ENCODE measurements at places on chromosomes 5 and 9. TPM values are rescaled to one million over a fixed set of nuclear protein-coding genes. Genes with fewer than 3 reads are reported as not detected.

DNA sequence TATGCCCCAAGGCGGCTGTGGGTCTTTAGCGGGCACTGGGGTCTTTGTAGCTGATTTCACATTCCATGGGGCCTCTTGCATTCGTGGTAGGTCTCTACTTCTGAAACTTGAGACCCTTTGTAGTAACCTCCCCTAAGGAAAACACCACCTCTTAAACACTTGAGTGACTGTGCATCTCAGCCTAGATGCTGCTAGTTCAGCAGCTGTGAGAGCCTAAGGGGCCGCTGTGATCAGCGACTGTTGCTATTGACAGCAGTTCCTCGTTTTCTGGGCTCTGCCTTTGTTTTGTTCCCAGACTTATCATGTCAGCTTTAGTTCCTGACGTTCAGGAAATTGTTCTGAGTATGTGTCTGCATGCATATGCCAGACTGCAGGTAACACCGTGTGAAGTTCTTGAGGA is 171.2 kb downstream of the HSPA4 start:
- H3K27ac ChIP-seq: no peak overlapping the region
- DNase-seq: no peak
- H3K4me1 ChIP-seq: peaks cover 24% of the 10 kb centered on the region
- no peaks in the 10 kb centered on the region for H3K36me3 ChIP-seq
- no peak overlapping the region for H3K4me3 ChIP-seq

DNA sequence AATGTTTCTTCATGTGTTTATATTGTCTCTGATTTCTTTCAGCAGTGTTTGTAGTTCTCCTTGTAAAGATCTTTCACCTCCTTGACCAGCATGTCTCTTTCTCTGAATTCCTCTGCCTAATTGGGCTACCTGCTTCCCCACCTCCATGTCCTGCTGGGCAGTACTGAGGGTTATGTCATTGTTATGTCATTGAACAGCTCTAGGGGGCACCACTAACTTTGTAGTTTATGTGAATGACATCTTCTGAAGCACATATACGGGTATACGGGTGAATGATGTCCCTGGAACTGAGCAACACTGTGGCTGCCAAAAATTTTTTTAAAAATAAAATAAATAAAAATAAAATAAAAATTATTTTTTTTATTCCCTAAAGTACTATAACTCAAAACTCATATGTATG is 16.9 kb upstream of the SNCAIP start:
- no peaks in the 10 kb centered on the region for H3K27me3 ChIP-seq
- H3K27ac ChIP-seq: no peak overlapping the region
- H3K4me1 ChIP-seq: no peaks in the 10 kb centered on the region
- H3K4me3 ChIP-seq: no peak overlapping the region
- DNase-seq: peak; percentile 11

- H3K27me3 ChIP-seq: no peaks in the 10 kb centered on the region
- no peak for DNase-seq
- no peaks in the 10 kb centered on the region for H3K4me1 ChIP-seq
- H3K27ac ChIP-seq: no peak overlapping the region
- H3K36me3 ChIP-seq: peaks cover 21% of the 10 kb centered on the region
Observed at GRCh38 chr5:1501372-1502045, 22.3 kb downstream of the LPCAT1 start.

DNA sequence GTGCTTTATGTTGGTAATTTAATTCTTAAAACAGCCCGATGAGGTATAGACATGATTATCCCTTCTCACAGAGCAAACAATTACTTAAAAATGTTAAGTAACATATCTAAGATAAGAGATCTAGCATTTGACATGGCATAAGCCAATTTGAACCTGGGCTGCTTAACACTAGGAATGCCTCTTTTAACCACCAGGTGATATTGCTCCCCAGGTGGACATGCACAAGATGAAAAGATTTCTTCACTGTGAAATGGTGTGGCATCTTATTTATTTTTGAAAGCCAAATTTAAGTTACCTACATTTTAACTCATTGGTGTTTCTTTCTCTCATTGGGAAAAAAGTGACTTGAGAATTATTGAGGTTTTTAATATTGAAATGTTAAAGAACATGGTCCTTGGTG is 15.8 kb upstream of the LRRC70 start:
- H3K4me3 ChIP-seq: no peak overlapping the region
- no peaks in the 10 kb centered on the region for H3K4me1 ChIP-seq
- no peaks in the 10 kb centered on the region for H3K27me3 ChIP-seq

DNA sequence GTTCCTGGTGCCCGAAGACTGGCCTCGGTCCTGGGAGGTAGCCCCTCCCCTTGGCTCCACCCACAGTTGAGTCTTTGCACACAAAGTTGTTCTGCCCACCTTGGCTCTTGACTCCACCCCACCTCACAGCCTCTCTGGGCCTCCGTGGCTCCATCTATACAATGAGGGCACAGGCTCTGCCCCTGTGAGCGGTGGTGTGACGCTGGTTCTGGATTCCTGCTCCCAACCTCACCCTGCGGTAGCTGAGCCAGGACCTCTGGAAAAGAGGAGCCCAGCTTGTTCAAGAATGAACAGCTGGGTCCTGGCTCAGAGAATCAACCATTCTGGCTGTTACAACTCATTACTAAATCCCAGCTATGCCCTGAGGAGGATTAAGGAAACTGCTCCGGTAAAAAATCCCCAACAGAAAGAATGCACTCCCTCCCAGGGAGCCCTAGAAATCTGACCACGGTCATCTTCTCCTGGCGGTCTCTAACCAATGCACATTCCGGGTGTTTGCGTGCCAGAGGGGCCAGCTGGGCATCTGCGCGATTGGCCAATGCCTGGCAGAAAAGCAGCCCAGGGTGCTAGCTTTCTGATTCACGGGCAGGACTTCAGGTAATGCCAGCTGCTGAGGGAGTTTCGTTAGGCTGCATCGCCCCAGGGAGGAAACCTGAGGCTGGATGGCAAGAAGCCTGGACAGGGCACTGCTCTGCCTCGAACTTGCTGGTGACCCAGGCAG is 9.9 kb upstream of the GRHPR start:
- DNase-seq: no peak
- H3K27me3 ChIP-seq: no peaks in the 10 kb centered on the region
- H3K27ac ChIP-seq: no peak overlapping the region
- H3K4me3 ChIP-seq: no peak overlapping the region

DNA sequence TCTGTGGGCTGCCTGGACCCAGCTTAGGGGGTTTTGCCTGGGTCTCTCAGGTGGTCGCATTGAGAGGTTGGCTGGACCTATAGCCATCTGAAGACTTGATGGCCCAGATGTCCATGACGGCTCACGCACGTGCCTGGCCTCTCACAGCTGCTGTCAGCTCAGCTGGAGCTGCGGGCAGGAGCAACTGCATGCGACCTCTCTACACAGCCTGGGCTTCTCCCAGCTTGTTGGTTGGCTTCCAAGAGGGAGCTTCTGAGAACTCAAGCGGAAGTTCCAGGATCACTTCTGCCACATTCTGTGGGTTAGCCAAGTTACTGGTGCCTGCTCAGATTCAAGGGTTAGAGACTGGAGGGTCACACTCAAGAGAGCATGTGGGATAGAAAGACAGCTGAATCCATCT is 99.2 kb downstream of the DAPK1 start:
- no peak for DNase-seq
- 0 out of 3 replicates have a peak, but pooled peaks cover 3% of the 10 kb centered on the region for H3K36me3 ChIP-seq
- H3K4me3 ChIP-seq: no peak overlapping the region
- H3K27me3 ChIP-seq: no peaks in the 10 kb centered on the region
- H3K27ac ChIP-seq: no peak overlapping the region

- H3K27me3 ChIP-seq: no peaks in the 10 kb centered on the region
- H3K27ac ChIP-seq: no peak overlapping the region
Observed at GRCh38 chr5:26843677-26844076, 194.7 kb downstream of the CDH9 start.

DNA sequence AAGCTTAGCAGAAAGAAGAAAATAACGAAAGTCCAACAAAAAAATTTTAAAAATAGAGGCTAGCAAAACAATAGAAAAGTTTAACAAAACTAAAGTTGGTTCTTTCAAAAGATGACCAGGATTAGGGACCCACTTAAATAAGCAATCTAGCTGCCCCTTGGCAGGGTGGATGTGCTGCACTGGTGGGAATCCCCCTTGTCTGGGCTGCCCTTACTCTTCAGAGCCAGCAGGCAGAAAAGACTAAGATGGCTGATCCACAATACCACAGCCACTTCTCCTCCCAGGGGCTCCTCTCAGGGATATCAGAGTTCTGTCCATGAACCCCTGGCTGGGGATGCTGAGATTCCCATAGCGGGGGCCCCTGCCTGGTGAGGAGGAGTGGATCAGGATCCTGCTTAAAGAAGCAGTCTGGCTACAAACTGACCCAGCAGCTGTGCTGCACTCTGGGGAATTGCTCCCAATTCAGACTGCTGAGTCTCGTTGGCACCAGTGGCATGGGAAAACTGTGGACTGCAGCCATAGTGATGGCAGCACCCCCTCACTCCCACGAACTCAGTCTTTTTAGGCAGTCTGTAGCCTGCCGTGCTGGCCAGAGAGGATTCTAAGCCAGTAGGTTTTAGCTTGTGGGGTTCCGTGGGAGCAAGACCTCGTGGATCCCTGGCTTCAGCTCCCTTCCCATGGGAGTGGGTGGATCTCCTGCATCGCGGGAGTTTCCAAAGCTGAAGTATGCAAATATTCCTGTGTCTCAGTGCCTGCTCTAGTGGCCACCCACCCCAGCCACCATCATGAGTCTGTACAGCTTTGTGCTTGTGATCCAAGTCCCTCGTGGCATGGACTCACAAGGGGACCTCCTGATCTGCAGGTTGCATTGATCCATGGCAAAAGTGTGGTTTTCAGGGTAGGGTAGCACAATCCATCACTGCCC is 2.9 kb upstream of the INSL6 start:
- no peak overlapping the region for H3K27ac ChIP-seq
- no peak overlapping the region for H3K4me3 ChIP-seq
- no peak for DNase-seq
- H3K36me3 ChIP-seq: no peaks in the 10 kb centered on the region
- peaks cover 5% of the 10 kb centered on the region for H3K27me3 ChIP-seq
- no peaks in the 10 kb centered on the region for H3K4me1 ChIP-seq

DNA sequence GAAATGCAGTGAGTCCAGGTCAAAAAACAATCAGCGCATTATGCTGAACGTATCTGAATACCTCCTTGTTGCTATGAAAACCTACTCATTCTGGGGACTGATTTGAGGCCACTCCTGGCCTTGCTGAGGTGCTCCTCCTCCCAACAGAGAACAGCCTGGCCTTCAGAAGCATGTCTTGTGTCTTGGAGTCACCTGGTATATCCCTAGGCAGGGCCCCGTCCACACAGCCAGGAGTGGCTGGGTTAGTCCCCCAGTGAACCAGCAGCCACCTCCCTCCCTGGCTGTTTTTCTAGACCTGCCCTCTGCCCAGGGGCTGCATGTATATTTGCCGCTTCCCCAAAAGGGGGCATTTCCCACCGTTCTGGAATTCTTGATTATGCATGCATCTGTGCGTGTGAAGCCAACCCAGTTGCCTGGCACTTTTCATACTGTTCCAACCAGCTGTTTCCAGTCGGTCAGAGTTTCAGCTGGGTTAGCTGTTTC is 99.2 kb upstream of the SPATA31C2 start:
- H3K36me3 ChIP-seq: no peaks in the 10 kb centered on the region
- no peaks in the 10 kb centered on the region for H3K4me1 ChIP-seq
- H3K27me3 ChIP-seq: no peaks in the 10 kb centered on the region
- DNase-seq: no peak
- H3K27ac ChIP-seq: no peak overlapping the region

- no peaks in the 10 kb centered on the region for H3K27me3 ChIP-seq
- H3K4me3 ChIP-seq: peak within 1 kb of the TSS; percentile 79
- no peaks in the 10 kb centered on the region for H3K36me3 ChIP-seq
- H3K4me1 ChIP-seq: peaks cover 77% of the 10 kb centered on the region
- H3K27ac ChIP-seq: peak within 1 kb of the TSS; percentile 81
Observed at GRCh38 chr5:73625944-73626811, at the start of gene ARHGEF28. Gene ARHGEF28, plus strand, starts transcription at chr5:73626196. Its CDS starts 58,656 bp downstream, at chr5:73684852.

DNA sequence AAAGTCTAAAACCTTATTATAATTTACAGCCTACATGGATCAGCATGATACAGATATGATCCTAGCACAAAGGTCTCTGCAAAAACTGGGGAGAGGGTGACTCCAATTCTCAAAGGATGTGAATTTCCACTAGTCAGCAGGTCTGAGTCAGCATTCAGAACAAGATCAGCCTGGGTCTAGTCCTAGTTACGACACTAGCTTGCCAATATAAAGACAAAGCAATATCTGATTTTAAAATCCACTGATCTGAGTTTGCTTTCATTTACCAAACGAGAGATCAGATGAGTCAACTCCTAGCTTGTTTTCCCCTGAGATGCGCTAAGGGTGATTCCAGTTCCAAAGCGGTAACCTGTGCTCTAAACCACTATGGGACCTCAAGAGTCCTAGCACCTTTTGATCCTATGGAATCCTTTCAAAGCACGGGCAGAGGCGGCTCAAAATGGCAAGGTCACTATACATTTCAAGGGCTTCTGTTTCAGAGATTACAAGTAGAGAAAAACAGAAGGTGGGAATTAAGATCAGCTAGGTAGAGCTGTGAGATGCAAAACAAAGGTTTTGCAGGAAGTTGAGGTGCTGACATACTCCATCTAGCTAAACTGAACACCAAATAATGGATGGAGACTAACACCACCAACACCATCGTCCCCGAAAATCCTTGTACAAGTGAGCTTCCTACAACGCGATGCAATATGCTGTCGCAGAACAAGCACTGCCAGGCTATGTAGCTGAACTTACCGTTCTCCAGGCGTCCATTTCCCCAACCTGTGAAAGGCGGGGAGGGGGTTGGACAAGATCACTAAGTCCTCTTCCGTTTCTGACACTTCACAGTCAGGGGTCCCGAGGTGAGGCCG is 906 bp downstream of the SLC25A51 start:
- H3K27me3 ChIP-seq: no peaks in the 10 kb centered on the region
- H3K4me1 ChIP-seq: peaks cover 45% of the 10 kb centered on the region
- H3K4me3 ChIP-seq: peak overlapping the region; percentile 77
- peak; percentile 27 for DNase-seq

DNA sequence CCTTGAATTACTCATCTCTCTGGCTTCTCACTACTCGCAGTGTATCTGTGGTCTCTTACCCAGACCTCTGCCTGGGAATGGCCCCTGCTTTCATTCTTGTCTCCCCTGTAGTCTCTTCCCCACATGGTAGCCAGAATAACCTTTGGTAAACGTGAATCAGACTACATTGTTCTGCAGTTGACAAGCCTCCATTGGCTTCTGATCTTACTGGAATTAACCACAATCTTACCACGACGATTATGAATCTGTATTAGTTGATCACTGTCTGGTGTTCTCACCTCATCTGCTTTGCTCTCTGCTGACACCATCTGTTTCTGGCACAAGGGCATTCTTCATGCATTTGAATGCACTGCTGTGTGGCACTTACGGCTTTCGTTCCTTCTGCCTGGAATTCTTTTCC is 781.2 kb downstream of the MTRR start:
- DNase-seq: no peak
- H3K27ac ChIP-seq: no peak overlapping the region
- H3K27me3 ChIP-seq: no peaks in the 10 kb centered on the region
- no peaks in the 10 kb centered on the region for H3K36me3 ChIP-seq
- no peak overlapping the region for H3K4me3 ChIP-seq

DNA sequence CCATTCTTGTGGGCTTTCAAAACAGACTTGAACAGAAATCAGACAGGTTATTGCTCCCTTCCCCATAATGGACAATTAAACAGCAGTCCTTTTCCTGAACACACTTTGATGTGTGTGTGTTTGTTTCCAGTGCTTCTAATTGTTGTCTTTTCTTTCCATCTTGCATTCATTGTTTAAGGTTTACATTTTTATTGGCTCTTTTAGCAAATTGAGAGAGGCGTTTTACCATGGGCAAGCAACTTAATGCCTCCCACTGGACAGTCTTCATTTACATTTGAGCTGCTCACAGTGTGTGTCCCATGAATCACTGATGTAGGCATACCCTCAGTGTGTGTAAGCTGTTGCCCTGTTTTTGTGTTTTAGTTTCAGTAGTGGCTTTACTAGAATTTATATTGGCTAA is 25.0 kb downstream of the WDR36 start:
- H3K27me3 ChIP-seq: no peaks in the 10 kb centered on the region
- DNase-seq: no peak
- H3K4me1 ChIP-seq: no peaks in the 10 kb centered on the region
- H3K27ac ChIP-seq: no peak overlapping the region

The SLC46A2 gene
- polyA plus RNA-seq: not detected

The ITK gene
- polyA plus RNA-seq: not detected

Measured in HepG2 (cell line).